ENCODE measurements at places on chromosomes 7 and 10.

DNA sequence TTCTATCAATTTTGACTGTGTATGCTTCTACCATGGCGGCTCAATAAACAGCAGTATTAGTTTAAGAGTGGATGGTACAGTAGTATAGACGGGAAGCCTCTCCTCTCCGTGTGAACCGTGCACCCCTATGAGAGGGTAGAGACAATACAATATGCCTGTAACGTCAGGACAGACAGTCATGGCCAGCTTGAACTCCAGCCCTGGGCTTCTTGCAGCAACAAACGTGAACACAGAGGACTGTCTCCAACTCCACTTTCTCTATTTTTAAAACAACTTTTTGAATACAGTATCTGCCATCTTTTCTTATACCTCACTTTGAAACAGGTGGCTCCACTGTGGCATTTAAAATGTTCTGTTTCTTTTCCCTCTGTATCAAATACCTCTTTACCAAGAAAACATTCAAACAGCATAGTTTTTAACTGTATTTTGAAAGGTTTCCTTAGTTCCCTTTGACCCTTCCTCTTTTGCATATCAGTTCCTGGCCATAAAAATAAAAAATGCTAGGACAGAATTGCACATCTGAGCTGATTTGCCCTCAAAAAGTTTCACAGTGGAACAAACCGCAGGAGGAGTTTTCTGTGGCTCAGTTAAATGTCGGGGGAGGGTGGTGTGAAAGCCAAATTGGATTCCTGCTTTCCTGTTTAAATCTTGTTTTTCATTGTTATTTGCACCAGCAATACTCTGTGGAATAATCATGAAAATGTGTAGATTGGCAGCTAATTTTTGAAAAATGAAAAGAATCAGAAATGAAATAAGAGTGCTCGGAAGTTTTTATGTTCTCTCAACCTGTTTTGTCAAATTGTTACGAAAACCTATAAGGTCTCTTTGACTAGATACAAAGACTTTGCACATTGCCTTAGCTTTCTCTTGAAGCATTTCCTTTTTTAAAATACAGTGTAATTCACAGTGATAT, 8.0 kb downstream of the IKZF1 start:
- DNase-seq = no peak

GRCh38 chr7:5526100-5526905, 102.7 kb upstream of the TNRC18 start:
- DNase-seq = no peak

GRCh38 chr7:44348300-44348699, 22.9 kb upstream of the CAMK2B start:
- no peak for DNase-seq

DNA sequence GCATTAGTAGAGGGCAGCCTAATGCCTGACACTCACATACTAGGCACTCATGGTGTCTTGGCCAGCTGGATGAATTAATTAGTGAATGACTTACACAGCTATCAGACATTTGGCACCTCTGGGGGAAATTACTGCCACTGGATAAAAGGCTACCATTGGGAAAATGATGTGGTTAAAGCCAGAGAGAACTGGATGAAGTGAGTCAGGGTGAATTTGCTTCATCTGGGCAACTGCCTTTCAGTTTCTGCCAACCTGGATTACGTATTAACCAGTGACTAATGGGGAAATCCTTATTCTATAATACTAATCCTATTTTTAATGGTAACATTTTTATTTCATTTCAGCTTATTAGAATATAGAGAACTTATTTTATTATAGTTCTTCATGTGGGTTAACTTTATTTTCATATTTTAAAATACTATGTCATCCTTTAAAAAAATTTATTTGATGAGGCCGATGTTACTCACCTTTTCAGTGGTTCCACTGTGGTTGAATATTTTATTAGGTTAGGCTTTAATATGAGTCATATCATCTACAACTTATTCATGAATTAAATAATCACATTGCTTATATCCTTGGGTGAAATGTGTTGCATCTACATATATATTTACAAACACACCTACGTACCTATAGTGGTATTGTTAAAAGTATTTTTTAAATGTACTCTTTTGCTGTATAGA, 85.6 kb upstream of the CAPZA2 start:
- no peak for DNase-seq

DNA sequence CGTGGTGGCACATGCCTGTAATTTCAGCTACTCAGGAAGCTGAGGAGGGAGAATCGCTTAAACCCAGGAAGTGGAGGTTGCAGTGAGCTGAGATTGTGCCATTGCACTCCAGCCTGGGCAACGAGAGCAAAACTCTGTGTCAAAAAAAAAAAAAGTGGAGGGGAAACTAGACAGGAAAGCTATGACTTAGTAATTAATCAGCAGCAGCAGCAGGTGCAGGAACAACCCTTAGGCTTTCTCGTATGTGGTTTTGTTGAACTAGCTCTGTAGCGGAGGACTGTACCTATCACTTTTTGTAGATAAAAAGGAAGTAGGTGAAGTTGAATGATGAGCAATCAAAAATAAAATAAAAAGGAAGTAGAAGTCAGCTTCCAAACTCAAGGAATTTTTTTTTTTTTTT, 76.9 kb upstream of the KMT2C start:
- DNase-seq = no peak

GRCh38 chr7:85730012-85730411, 543.2 kb upstream of the SEMA3D start:
- no peak for DNase-seq

DNA sequence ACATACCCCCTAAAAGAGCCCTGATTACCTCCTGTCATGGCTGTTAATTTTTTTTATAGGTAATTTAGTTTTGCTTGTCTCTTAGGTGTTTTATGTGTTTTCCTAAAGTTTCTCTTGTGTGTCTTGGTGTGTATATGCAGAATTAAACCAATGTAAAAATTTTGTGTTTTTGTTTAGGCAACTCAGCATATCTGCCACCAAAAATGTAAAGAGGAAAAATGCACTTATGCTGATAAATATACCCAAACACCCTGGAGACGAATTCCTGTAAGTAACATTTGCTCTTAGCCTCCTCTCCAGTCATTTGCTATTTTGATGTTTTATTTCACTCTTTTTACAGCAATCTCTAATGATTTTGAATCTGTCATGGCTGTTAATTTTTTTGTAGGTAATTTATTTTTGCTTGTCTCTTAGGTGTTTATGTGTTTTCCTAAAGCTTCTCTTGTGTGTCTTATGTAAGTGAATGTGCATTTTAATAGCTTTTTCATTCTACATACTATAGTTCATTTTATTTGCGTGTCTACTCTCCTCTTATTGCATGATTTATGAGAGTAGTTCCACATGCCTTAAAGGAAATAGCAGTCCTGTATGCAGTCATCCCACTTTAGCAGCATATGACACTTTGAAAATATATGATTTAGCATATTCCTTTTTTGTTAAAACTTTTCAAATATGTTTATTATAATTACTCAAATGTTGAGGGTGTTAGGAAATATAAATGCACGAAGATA, 149.2 kb downstream of the CCSER2 start:
- DNase-seq = no peak

GRCh38 chr10:11757454-11757820, 15.3 kb downstream of the ECHDC3 start:
- DNase-seq = no peak

GRCh38 chr7:16944936-16945335, 63.2 kb upstream of the AGR3 start:
- DNase-seq = no peak

GRCh38 chr10:115956225-115957011, 316.6 kb downstream of the GFRA1 start:
- DNase-seq = no peak

- DNase-seq = no peak
These were observed 145.7 kb downstream of the ELAPOR2 start for GRCh38 chr7:86913709-86914108.

GRCh38 chr7:70693321-70693685, 438.6 kb upstream of the GALNT17 start:
- no peak for DNase-seq

- no peak for DNase-seq
These were observed 305.9 kb upstream of the MGMT start for GRCh38 chr10:129161150-129161549.

GRCh38 chr7:14751461-14751860, 151.1 kb downstream of the DGKB start:
- DNase-seq = no peak

DNA sequence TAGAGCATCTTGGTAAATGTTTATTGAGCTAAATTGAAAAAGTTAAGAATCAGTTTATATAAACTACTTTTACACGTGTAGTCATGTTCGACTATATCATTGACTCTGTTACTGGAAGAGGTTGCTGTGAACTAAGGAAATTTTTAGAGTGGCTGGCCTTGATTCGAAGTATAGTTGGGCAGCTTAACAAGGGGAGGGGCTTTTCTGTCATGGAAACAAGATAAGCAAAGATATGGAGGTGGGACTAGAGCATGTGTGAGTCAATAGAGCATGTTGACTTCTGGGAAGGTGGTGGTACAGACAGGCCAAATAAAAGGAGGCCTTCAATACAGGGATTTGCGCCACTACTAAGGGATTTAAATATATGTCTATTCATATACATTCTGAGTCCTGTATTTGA, 7.6 kb downstream of the ATP5F1C start:
- DNase-seq = no peak

- DNase-seq = no peak
These were observed 175.1 kb downstream of the TNS3 start for GRCh38 chr7:47406801-47407129.

DNA sequence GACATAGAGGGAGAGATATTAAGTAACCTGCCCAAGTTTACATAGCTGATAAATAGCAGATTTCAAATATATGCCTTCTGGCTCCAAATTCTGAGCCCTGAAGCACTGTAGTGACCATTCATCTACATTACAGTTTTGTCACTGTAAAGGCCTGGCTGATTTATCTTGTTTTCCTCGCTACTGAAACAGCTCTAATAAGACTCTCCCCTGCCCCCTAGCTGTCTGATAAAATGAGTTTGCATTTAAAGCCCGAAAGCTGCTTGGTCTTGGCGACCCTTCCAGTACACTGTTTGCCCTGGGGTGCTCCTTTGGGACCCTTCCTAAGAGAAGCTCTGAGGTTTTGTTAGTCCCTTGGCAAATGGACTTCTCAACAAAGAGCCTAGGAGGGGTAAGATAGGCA, 59.7 kb upstream of the RAB11FIP2 start:
- no peak for DNase-seq

- no peak for DNase-seq
These were observed 15.6 kb upstream of the RTKN2 start for GRCh38 chr10:62284221-62284620.

DNA sequence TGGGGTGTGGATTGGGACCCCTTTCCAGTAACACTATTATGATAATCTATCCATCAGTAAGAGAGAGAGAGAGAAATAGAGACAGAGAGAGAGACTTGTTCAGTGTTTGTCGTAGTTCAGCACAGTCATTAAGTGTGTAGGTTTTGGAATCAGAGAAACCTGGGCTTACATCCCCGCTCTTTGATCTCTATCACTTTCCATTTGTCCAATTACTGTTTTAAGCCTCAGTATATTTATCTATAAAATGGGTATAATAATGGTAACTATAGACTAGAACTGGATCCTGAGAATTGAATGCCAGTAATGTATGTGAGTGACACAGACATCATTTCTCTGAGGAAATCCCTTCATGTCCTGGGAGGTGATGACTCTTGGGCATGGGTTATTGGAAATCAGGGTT, 460.5 kb downstream of the PLXNA4 start:
- no peak for DNase-seq

GRCh38 chr7:46534664-46535588, 613.9 kb upstream of the IGFBP3 start:
- no peak for DNase-seq

- DNase-seq = no peak
These were observed 239.7 kb upstream of the HABP2 start for GRCh38 chr10:113313048-113313602.

DNA sequence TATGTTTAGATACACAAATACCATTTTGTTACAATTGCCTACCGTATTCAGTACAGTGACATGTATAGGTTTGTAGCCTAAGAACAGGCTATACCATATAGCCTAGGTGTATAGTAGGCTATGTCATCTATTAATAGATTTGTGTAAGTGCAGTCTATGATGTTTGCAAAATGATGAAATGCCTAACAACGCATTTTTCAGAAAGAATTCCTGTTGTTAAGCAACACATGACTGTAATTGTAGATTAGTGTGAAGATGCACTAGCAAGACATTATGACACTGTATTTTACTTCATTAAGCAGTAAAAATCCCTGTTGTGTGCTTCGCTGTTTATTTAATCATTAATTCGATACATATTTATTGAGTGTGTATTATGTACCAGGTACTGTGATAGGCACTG, 446.0 kb downstream of the SUGCT start:
- DNase-seq = no peak

DNA sequence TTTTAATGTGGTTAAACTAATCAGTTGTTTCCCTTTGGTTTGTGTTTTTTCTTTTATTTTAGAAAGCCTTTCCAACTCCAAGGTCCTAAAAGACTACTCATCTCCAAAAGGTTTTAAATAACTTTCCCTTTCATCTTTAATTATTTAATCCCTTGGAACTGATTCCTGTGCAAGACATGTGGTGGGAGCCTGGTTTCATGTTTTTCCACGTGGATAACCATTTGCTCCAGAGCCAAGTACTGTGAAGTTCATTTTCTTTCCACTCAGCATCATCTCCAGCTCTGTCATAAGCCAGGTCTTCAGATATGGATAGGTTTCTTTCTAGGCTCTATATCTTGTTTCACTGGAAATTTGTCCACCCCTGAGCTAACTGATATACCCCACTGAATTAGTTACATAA, 16.7 kb downstream of the PPP1R3C start:
- DNase-seq = no peak

DNA sequence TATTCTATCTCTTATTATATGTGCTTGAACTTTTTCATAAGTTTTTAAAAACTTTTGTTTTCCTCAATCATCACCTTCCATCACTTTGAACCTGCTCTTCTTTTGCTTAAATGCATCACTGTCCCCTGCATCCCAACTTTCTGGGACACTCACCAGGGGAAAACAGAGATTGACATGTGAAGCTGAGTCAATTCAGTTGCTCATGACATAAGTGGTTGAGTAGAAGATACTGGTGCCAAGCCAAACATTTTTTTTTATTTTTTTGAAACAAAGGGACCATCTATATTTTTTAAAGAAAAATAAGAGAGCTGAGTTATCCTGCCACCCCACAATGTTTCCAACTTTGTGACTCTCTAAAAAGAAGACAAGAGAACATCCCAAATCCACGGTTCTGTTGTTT, 61.8 kb upstream of the AHR start:
- no peak for DNase-seq

DNA sequence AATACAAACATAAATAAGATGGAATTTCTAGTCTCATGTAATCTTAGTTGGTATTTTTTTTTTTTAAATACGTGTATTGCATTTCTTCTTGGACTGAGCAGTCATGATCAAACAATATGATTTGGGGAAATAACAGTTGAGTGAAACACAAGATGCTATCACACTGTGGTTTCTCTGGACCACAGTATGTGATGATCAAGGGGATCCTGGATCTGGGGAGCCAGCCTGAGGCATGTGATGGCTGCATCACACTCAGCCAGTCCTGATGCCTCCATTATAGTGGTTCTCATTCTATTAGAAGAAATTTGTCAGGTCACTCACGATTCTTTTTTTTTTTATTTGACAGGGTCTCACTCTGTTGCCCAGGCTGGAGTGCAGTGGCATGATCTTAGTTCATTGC, 495.9 kb upstream of the POT1 start:
- DNase-seq = no peak

Measured in activated CD4-positive, CD25-positive, alpha-beta regulatory T cell (primary cell).